Left ventricle myocardium inferior (tissue), 1 donor: ENCODE measurements at places on chromosomes 1 and 21.
A peak's percentile ranks its signal among the peaks of the same experiment; 100 is the strongest.

- DNase-seq = no peak
These were observed 11.6 kb downstream of the MTARC1 start for GRCh38 chr1:220798338-220798737.

DNA sequence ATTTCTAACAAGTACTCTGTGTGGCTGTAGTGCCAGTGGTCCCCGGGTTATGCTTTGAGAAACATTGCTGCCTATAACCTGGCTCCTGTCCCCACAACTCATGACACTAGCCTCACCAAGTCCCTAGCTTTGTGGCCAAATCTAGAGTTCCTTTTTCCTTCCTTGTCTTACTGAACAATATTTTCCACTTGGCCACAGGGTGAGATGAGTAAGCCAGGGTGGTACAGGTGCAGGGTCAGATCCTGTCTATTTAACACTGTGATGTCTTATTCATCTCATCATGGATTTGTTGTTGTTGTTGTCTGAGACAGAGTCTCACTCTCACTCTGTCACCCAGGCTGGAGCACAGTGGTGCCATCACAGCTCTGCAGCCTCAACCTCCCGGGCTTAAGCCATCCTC is 18.6 kb downstream of the ARMH1 start:
- no peak for DNase-seq

- no peak for DNase-seq
These were observed 11.6 kb upstream of the SESN2 start for GRCh38 chr1:28247612-28248272.

DNA sequence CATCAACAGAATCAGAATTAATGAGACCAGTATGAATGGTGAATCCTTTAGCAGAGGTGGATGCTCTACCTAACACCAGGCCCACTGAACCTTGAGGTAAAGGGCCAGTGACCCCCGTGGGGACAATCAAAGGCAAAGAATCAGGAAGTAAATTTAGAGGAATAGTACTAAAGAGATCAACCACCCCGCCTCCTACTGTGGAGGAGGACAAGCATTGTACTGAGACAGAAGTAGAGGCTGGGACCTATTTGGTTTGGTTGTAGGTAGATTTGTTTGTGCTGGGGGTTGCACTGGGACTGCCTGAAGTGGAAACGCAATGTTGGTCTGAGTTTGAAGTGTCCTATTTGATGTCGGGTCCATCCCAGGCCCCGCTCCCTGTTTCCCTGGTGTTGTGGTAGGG is 9.5 kb downstream of the CD48 start:
- no peak for DNase-seq

DNA sequence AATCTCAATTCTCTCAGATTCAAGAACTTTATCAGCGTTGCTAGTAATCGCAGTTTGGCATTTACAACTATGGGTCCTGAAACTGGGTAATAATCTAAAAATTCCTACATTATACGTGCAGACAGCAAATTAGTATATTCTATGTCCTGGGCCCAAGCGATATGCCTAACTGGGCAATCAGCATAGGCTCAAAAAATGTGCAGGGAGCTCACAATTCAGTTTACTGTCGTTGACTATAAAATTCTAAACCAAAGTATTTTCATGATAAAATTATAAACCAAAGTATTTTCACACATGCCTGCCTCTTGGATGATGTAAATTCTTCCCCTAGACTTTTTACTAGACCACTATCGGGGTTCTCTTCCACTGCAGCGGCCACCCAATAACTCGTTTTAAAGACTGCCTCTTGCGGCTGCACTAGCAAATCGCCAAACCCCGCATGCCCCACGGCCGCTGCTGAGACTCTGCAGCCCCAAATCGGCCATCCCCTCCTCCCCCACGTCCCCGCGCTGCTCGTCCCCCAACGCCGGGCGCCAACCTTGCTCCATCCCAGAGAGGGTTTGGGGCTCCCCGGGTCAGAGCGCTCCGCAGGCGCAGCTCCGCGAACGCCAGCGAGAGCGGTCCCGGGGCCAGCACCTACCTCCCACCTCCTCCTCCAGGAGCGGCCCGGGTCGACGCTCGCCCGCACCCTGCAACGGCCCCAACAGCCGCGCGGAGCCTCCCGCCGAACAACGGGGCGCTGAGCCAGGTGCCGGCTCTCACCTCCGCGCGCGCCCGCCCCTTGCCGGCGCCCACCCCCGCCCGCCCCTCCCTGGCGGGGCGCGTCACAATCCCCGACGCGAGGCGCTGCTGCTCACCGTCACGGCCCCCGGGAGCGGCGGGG is 506 bp downstream of the SSX2IP start:
- DNase-seq = peak; percentile 50

- DNase-seq = no peak
These were observed 115.0 kb upstream of the TMPRSS2 start for GRCh38 chr21:41622831-41623548.

DNA sequence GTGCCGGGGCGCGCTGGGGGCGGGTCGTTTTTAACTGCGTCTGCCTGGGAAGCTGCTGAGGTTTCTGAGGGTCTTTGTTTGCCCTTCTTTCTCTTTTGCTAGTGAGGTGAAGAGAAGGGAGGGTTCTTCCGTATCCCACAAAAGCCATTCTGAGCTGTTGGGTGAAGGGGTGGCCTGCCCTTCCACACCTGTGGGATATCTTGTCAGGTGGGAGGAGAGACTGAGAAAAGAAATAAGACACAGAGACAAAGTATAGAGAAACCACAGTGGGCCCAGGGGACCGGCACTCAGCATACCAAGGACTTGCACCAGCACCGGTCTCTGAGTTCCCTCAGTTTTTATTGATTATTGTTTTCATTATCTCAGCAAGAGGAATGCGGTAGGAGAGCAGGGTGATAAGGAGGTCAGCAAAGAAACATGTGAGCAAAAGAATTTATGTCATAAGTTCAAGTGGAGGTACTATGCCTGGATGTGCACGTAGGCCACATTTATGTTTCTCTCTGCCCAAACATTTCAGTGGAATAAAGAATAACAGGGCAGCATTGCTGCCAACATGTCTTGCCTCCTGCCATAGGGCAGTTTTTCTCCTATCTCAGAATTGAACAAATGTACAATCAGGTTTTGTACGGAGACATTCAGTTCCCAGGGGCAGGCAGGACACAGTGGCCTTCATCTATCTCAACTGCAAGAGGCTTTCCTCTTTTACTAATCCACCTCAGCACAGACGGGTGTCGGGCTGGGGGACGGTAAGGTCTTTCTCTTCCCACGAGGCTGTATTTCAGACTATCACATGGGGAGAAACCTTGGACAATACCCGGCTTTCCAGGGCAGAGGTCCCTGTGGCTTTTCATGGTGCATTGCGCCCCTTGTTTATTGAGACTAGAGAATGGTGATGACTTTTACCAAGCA is 972 bp downstream of the PGBD2 start:
- peak; percentile 30 for DNase-seq

DNA sequence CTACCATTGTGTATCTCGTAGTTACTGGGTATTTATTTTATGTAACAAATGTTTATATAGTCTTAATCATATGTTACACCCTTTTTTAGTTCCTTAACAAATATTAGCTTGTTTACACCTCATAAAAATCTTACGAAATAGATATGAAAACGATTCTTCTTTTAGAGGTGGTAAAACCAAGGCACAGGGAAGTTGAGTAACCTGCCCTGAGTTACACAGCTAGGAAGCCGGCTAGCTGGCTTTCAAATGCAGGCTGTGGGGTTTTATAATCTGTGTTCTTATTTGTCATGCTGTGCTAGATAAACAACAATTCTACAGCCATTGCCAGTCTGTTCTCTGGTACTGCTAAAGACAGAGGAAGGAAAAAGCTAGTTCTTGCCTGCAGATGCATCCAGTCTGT is 109.6 kb downstream of the NOS1AP start:
- no peak for DNase-seq

GRCh38 chr21:42527489-42528158 is 14.0 kb downstream of the SLC37A1 start:
- DNase-seq = no peak

DNA sequence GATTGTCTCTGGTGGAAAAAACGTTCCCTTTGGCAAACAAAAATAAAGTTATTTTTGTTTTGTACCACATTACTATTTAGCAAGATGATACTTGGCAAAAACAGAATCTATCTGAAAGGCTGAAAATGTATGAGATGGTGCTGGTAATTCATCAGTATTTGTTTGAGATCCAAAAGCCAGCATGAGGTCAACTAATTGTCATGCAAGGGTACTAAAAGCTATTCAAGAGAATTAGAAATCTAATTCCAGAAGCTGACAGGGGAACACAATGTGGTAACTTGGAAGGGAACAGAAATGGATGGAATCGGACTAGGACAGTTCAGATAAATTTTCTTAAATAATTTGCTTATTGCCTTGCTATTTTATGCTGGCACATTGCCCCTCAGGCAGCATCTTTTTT is 263.8 kb downstream of the KCNT2 start:
- no peak for DNase-seq

GRCh38 chr1:6596886-6597776 is 5.5 kb downstream of the KLHL21 start:
- DNase-seq = no peak

DNA sequence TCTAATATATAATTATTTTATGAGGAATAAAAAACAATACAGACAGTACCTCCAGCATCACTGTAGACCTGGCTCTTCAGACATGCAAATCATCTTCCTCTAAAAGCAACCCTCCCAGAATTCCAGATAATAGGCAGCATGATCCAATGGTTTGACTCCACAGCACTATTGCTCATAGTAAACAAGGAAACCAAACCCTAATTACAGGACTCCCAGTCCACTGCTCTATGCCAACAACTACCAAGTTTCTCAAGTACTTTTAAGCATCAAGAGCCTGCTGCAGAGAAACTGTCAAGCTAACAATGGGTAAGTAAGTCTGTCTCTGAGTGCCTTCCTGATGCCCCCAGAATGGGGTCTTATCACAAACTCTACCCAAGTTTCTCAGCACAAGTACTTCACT is 57.2 kb downstream of the EYA3 start:
- no peak for DNase-seq

DNA sequence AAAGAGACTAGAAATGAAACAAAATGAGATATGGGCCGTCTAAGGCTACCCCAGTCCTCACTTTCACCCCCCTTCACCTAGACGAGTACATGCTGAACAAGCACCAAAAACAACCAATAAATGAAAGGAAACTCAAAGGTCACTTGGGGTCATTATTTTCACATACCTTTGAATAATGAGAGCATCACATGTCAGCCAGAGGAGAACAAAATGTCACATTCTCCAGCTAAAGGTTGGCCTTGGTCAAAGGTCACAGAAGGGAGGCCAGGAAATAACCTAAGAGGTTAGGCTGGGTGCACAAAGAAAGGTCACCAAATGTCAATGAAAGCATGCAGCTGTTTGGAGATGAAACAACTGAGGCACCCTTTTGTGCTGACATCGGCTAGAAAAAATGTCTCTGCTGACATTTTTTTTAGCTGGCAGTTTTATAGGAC is 288.7 kb upstream of the USP25 start:
- no peak for DNase-seq

- no peak for DNase-seq
These were observed 790 bp upstream of the UTS2 start for GRCh38 chr1:7853684-7854026.

DNA sequence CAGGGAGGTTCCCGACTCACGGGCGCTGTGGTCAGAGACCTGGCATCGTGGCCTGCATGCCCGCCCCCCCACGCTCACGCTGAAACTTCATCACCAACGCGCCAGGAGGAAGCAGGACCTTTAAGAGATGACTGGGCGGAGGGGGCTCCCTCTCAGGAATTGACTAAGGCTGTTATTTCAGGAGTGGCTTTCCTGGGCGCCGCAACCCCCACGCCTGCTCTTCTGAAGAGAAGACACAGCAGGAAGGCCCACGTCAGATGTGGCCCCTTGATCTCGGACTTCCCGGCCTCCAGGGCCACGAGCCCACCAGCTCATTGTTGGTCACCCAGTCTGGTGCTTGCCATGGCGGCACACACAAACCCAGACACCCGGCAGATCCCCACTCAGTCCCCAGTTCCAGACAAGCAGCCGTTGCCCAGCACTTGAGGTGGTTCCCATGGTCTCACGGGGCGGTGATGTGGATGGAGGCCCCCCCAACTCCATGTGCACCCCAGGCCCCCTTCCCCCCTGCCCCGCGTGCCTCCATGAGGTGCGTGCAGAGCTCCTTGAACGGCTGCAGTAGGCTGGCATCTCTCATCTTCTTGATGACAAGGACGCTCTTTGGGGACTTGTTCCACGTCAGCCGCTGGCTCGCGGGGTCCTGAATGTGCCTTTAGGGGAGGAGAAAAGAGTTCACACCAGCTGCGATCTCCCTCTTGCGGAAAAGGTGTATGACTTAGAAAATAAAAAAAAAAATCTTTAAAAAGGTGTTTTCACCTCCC is 21.4 kb downstream of the NADK start:
- no peak for DNase-seq

GRCh38 chr1:47178020-47178419 is 11.8 kb downstream of the PDZK1IP1 start:
- no peak for DNase-seq

- no peak for DNase-seq
These were observed 69.2 kb upstream of the SSBP3 start for GRCh38 chr1:54475357-54475881.

DNA sequence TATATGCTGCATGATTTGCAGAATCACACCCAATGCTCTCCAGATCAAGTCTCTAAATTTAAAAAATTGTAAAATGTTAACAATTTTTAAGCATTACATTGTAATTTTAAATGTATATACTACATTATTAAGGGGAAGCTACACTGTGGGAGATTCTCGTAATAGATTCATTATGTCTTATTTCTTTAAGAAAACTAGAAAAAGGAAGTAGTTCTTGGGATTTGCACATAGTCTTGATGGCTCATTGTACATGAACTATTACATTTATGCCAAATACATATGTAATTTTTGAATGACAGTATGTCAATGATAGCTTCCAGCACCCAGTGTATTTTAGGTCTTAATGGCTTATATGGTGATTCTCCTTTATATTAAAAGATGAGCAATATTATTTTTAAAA is 250.3 kb downstream of the PTPRC start:
- no peak for DNase-seq

GRCh38 chr1:183480971-183481441 is 8.7 kb downstream of the SMG7 start:
- no peak for DNase-seq

DNA sequence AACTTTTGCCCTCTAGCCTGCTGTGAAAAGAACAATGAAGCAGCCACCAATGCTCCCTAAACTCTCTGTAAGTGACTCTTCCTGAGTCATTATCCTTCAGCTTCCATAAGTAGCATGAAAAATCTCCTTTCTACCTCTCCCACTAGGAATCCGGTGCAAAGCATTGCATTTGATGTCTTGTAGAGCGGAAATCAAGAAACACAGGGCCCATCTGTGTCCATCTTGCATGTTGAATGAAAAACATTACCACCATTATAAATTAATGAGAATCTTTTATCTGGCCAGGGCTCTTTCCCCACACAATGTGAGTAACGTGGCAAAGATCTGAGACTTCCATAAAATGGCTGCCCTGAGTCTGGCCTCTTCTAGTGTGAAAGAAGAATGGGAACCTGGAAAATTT is 324.4 kb downstream of the ADGRL2 start:
- DNase-seq = no peak

DNA sequence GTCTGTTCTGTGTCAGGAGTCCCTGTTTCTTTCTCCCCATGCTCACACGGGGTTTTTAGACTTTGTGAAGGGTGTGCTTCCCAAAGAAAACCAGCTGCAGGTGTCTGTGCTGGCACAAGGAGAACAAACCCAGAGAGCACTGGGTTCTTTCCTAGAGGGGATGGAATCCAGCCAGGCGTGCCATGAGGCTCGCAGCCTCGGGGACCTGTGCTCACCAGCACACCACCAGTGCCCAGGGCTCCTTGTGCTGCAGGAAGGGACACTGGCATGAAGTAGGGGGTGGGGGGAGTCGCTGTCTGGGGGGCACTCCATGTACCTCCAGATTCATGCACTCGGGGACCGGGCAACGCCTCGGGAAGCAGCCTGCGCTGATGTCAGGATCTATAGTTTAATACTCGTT is 57.9 kb downstream of the AGPAT3 start:
- DNase-seq = no peak
